Camera-type eye (tissue), 1 donor: ENCODE measurements at places on chromosomes 3 and 15. TPM values are rescaled to one million over a fixed set of nuclear protein-coding genes. Genes with fewer than 3 reads are reported as not detected.

The GPR87 gene
- total RNA-seq = 1.3 TPM

The PTH1R gene
- total RNA-seq = 14.7 TPM

The SETD2 gene
- total RNA-seq = 115 TPM

The LMOD3 gene
- total RNA-seq = 7.1 TPM

The LSG1 gene
- 35.5 TPM for total RNA-seq

The GXYLT2 gene
- total RNA-seq = 33.9 TPM

The STAB1 gene
- total RNA-seq = 53.9 TPM

The ZNF662 gene
- total RNA-seq = 33.0 TPM

The ATP8B4 gene
- total RNA-seq = 9.3 TPM

The TEX55 gene
- not detected for total RNA-seq

The CLASP2 gene
- total RNA-seq = 556 TPM

The RASGRP1 gene
- 16.3 TPM for total RNA-seq

The LRRC49 gene
- 63.4 TPM for total RNA-seq

The MRAS gene
- total RNA-seq = 30.2 TPM

The STARD9 gene
- total RNA-seq = 40.4 TPM

The SPATA16 gene
- not detected for total RNA-seq

The IGDCC3 gene
- total RNA-seq = 5.4 TPM

The SKOR1 gene
- total RNA-seq = 0.33 TPM

The ANKRD63 gene
- not detected for total RNA-seq

The NR1I2 gene
- total RNA-seq = 0.38 TPM

The ANKUB1 gene
- total RNA-seq = not detected

The CCR3 gene
- not detected for total RNA-seq

The VGLL3 gene
- 20.8 TPM for total RNA-seq

The ADAMTS9 gene
- 77.6 TPM for total RNA-seq

The WWTR1 gene
- total RNA-seq = 92.8 TPM

The PARP14 gene
- 29.6 TPM for total RNA-seq

The EPB42 gene
- 5.3 TPM for total RNA-seq

The KBTBD13 gene
- total RNA-seq = not detected

The LRTM1 gene
- total RNA-seq = 22.9 TPM

The ABTB1 gene
- 41.1 TPM for total RNA-seq

The HGD gene
- 0.82 TPM for total RNA-seq

The NANOGP8 gene
- total RNA-seq = not detected

The NISCH gene
- total RNA-seq = 226 TPM

The TSEN2 gene
- total RNA-seq = 33.8 TPM

The PCSK6 gene
- 48.1 TPM for total RNA-seq

The TNFSF10 gene
- 21.5 TPM for total RNA-seq

The ANXA2 gene
- 483 TPM for total RNA-seq

The TAMM41 gene
- 22.3 TPM for total RNA-seq

The CCDC191 gene
- total RNA-seq = 11.7 TPM

The ACKR4 gene
- total RNA-seq = 6.6 TPM

The STAC gene
- 13.7 TPM for total RNA-seq
